ENCODE measurements at places on chromosomes 3 and 15.

- no peaks in the 10 kb centered on the region for H3K36me3 ChIP-seq
- H3K27ac ChIP-seq = no peak overlapping the region
- no peaks in the 10 kb centered on the region for H3K4me1 ChIP-seq
These were observed 17.2 kb upstream of the NMNAT3 start for GRCh38 chr3:139695007-139695406.

- H3K4me1 ChIP-seq = no peaks in the 10 kb centered on the region
- H3K4me3 ChIP-seq = no peak overlapping the region
- no peaks in the 10 kb centered on the region for H3K27me3 ChIP-seq
These were observed 273.3 kb downstream of the NSUN3 start for GRCh38 chr3:94336046-94336753.

DNA sequence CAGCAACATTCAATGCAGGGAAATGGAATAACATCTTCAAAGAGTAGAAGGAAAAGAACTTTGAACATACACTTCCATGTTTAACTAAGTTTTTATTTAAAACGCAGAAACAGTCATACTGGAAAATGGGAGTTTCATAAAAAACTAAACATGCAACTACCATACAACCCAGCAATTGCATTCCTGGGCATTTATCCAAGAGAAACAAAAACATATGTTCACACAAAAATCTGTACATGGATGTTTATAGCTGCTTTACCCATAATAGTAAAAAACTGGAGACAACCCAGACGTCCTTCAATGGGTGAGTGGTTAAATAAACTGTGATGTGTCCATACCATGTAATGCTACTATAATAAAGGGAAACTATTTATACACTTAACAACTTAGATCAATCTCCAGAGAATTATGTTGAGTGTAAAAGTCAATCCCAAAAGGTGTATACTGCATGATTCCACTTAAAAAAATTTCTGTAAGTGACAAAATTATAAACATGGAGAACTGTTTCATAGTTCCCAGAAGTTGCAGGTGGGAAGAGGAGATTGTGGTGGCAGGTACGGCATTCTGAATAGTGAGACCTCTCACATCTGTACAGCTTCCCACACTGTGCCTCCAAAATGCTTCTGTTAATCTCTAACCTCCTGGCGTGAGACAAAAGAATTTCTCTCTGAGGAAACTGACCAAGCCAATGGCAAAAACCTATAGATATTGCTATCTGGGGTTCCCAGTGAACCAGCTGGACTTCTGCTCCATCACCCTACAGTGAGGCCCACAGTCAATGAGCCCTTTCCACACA lies 23.1 kb downstream of the ISG20 start:
- DNase-seq = no peak
- H3K36me3 ChIP-seq = no peaks in the 10 kb centered on the region
- no peak overlapping the region for H3K27ac ChIP-seq

GRCh38 chr3:186807231-186807630 lies 949 bp upstream of the RFC4 start:
- no peak for DNase-seq
- H3K27me3 ChIP-seq = no peaks in the 10 kb centered on the region
- H3K4me1 ChIP-seq = peaks cover 18% of the 10 kb centered on the region
- no peak overlapping the region for H3K4me3 ChIP-seq
- peak overlapping the region; percentile 93 for H3K27ac ChIP-seq
